Smooth muscle cell of the pulmonary artery (primary cell): ENCODE measurements at places on chromosomes 7 and 10. TPM values are rescaled to one million over a fixed set of nuclear protein-coding genes. Genes with fewer than 3 reads are reported as not detected.

The EGR2 gene
- total RNA-seq, result 0.36 and 1.7 TPM in 2 replicates

The GALNT11 gene
- total RNA-seq, result 53.2 and 61.1 TPM in 2 replicates

The PHKG1 gene
- 1.3 and 1.8 TPM in 2 replicates for total RNA-seq

The TAS2R5 gene
- total RNA-seq, result 1.6 and 2.1 TPM in 2 replicates

The KLF14 gene
- not detected in 2 replicates for total RNA-seq

The OR9A2 gene
- total RNA-seq, result 0.13 TPM in 1 of 2 replicates, not detected in the other

The AMZ1 gene
- total RNA-seq, result 0.50 and 1.2 TPM in 2 replicates

The FBXL13 gene
- total RNA-seq, result 1.4 and 2.0 TPM in 2 replicates

The CALHM3 gene
- not detected in 2 replicates for total RNA-seq

The RET gene
- 0.23 and 1.0 TPM in 2 replicates for total RNA-seq

The A1CF gene
- total RNA-seq, result not detected in 2 replicates

The TMEM176B gene
- not detected in 2 replicates for total RNA-seq

The SPDYE16 gene
- total RNA-seq, result not detected in 2 replicates

The SPOCK2 gene
- total RNA-seq, result 0.26 and 0.69 TPM in 2 replicates

The KEL gene
- total RNA-seq, result 0.13 TPM in 1 of 2 replicates, not detected in the other

The PHYHIPL gene
- not detected in 2 replicates for total RNA-seq

The MSMB gene
- not detected in 2 replicates for total RNA-seq

The CACNB2 gene
- total RNA-seq, result 0.20 and 0.36 TPM in 2 replicates

The NOBOX gene
- not detected in 2 replicates for total RNA-seq

The SLC18A3 gene
- not detected in 2 replicates for total RNA-seq

The TET1 gene
- total RNA-seq, result 1.8 and 5.2 TPM in 2 replicates

The CCZ1B gene
- 21.3 and 27.0 TPM in 2 replicates for total RNA-seq

The PPP1R9A gene
- 0.07 and 0.78 TPM in 2 replicates for total RNA-seq

The SLC26A4 gene
- total RNA-seq, result 0.56 and 1.2 TPM in 2 replicates

The STOX1 gene
- total RNA-seq, result 0.07 and 0.13 TPM in 2 replicates

The PSD gene
- 2.0 and 3.7 TPM in 2 replicates for total RNA-seq

The VSTM2A gene
- total RNA-seq, result not detected in 2 replicates

The PLA2G12B gene
- total RNA-seq, result not detected in 2 replicates

The HSPA14 gene
- 7.2 and 8.3 TPM in 2 replicates for total RNA-seq

The CPA4 gene
- total RNA-seq, result 46.4 and 140 TPM in 2 replicates

The TAX1BP1 gene
- total RNA-seq, result 106 and 114 TPM in 2 replicates

The COX15 gene
- total RNA-seq, result 36.1 and 44.5 TPM in 2 replicates

The BAMBI gene
- total RNA-seq, result 12.2 and 14.7 TPM in 2 replicates

The CHRM2 gene
- 3.0 and 8.7 TPM in 2 replicates for total RNA-seq

The PIP gene
- total RNA-seq, result not detected in 2 replicates

The EXOSC1 gene
- 22.7 and 25.4 TPM in 2 replicates for total RNA-seq

The CYP2C9 gene
- total RNA-seq, result not detected in 2 replicates

The PALD1 gene
- total RNA-seq, result 0.40 and 1.4 TPM in 2 replicates

The KCNH2 gene
- 0.13 and 0.79 TPM in 2 replicates for total RNA-seq

The LEP gene
- total RNA-seq, result 0.17 and 8.9 TPM in 2 replicates

The FRA10AC1 gene
- total RNA-seq, result 6.2 and 6.8 TPM in 2 replicates

The CLDN4 gene
- 0.26 TPM in 2 replicates for total RNA-seq

The EPO gene
- total RNA-seq, result not detected in 2 replicates

The C10orf62 gene
- 0.13 TPM in 1 of 2 replicates, not detected in the other for total RNA-seq

The TRPV5 gene
- not detected in 2 replicates for total RNA-seq

The TLX1 gene
- total RNA-seq, result not detected in 2 replicates

The CFAP69 gene
- 10.6 and 13.4 TPM in 2 replicates for total RNA-seq

The CALCR gene
- not detected in 2 replicates for total RNA-seq

The ZNF117 gene
- total RNA-seq, result 4.9 and 6.4 TPM in 2 replicates

The FGFBP3 gene
- 0.33 and 0.36 TPM in 2 replicates for total RNA-seq

The LSM5 gene
- 6.4 and 12.4 TPM in 2 replicates for total RNA-seq

The LRRTM3 gene
- total RNA-seq, result not detected in 2 replicates
